Effector memory CD8-positive, alpha-beta T cell (primary cell): ENCODE measurements at places on chromosomes 12 and 14.

DNA sequence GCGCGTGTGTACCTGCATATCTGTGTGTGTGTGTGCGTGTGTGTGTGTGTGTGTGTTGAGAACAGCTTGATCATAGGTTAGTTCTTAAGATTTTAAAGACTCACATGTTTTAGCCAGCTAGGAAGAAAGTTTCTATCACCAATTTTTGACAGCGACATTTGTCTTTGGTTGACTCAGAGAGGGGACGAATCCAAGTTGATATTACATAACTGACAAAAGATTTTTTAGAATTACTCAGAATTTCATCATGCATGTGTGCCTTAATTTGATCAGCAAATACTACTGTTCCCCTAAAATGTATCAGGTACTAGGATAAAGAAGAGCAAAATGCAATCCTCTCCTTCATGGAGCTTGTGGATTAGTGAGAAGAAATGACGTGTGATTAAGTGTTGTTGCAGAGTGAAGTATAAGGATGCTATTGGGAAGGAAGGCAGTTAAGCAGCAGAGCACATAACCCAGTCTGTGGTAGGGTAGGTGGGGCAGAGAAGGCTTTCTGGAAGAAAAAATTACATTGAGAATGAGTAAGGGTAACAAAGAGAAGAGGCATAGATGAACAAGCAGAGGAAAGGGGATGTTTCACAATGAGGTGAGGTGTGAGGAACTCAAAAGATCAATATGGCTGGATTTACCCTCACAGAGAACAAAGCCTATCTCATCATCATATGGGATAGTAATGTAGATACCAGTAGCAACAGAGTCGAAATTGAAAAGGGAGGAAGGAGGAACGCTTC, 77.5 kb downstream of the ELK3 start:
- DNase-seq: no peak

GRCh38 chr14:77266336-77266735, 4.7 kb downstream of the NGB start:
- no peak for DNase-seq

DNA sequence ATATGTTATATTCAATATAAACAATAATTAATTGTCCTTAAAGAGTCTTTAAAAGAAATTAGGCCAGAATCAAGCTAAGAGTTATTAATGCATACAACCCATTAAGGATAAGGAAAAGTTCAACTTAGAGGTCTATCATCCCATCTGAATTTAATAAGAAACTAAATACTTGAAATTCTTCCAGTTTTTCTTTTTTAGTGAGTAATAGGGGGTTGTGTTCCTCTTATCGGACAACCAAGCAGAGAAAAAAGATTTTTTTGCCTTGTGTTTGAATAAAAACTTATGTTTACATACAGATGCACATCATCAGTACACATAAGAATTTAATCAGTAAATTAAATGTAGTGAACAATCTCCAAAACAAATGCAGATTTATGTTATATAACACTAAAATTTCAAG, 32.5 kb downstream of the PAWR start:
- DNase-seq: no peak

- no peak for DNase-seq
Measured at GRCh38 chr12:13602172-13602571, 379.2 kb downstream of the GRIN2B start.

DNA sequence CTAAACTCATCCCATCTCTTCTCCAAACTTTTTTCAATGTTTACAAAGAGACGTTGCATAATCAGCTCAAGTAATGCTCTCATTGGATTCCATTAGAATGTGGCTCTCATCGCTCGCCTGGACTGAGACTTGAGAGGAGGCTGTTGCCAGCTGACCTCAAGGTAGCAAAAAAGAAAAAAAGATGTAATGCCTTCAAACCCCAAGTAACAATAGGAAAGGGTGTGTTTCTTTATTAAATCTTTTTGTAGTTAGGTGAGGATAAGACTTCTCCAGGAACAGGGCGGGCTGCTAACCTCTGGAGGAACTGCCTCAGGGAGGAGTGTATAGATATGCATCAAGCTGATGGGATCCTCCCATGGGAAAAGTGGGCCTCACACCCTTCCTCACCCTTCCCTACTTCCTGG, 956 bp upstream of the PTHLH start:
- DNase-seq: no peak

GRCh38 chr12:9378430-9378835, 170.2 kb upstream of the PZP start:
- no peak for DNase-seq

DNA sequence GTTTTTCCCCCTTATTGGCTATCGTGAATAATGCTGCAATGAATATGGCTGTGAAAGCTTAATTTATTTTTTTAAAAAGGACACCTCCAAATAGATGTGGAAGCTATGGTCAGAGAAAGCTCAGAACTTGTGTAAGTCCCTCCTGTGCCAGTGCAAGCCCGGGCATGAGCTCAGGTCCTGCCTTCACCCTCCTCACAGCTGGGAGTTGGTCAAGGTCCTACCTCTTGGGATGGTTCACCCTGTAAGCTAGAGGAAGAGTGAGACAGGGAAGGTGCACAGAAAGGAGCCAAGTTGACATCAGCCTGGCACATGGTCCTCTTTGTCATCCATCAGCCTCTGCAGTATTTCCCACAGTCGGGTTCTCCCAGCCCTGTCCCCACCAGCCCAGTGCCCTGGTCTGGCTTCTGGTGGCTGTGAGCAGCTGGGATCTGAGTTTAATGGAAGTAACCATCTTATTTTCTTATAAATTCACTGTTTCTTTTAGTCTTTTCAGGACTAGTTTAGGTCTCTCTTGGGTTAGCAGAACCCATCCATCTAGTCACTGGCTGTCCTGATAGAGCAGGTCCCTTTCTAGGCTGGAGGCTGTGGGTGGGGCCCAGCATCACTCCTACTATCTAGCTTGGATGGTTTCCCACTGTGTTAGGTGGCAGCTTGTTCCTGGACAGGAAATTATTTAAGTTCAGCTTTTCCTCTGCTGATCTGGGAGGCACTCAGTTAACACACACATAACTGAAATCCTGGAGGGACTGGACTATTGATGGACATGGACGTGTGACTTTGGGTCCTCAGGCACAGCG, 11.8 kb upstream of the PLEKHG3 start:
- no peak for DNase-seq

- DNase-seq: no peak
Measured at GRCh38 chr12:111150921-111151840, 217.7 kb downstream of the PHETA1 start.

DNA sequence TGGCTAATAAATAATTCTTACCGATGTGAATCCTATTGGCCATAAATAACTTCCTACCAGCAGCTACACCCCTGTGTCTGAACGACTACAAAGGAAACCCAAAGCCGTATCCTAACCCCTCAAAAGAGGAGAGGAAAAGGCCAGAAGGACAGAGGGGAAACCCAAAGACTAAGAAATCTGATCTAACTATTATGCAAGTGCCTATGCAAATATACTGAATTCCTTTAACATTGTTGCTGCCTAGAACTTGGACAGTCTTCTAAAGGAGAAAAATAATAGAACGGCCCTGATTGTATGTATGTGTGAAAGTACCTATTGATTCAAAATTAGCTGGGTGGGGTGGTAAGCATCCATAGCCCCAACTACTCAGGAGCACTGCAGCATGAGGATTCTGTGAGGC, 997 bp downstream of the PLEKHG7 start:
- DNase-seq: no peak
